ENCODE measurements at places on chromosomes 11 and 22.

DNA sequence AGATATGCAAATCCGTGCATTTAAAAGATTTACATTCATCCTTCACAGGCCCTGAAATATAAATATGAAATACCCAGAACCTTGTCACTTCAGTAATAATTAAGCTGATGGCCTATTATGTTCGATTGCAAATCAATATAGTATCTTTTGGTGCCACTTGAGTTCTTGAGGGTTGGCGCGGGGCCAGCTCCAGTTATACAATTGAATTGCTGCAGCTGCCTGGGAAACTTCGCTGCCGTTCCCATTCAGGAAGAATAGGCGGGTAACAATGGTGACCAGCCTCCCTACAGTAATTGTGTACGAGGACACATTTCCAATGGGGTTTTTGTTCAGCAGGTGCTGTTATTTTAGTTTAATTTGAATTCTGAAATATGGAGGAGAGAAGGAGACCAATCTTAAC lies 451.2 kb downstream of the INSC start:
- DNase-seq, result no peak

DNA sequence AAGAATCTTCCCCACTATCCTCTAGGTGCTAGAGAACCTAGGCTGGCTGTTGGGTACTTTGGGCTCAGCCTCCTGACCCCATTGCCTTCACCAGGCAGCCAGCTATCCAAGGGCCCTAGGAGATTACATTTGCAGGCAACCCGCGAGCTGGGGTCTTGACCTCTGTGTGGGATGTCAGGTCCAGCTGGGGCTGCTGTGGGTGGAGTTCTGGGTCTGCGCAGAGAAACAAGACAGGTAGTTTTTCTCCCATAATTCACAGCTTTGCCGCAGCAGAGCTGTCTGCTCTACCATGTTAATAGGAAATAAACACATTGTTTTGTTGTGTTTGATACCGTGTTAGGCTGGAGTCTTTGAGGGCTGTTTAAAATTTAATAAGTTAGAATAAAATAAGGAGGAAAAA lies 142.8 kb upstream of the PLET1 start:
- DNase-seq, result no peak

- no peak for DNase-seq
Observed at GRCh38 chr11:117790279-117790678, 6.7 kb downstream of the DSCAML1 start.

DNA sequence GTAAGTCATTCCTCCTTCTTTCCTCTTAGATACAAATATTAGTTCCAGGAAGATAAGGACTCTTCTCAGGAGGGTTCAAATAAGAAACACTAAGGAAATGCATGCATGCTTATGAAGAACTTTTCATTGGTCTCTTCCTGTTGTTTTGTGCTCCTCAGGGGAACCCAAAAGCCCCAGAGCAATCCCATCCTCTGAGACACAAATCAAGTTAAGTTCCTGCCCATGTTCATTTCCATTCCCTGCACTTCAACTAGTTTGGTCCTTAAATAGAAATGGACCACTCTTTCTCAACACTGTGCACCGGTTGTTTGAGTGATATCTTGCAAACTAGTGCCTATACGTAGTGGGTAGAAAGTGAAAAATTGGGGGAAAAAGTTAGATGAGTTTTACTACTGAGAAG lies at the start of gene OR10G4:
Gene OR10G4 (plus strand): TSS at position 301 of the 400 bp plus-strand sequence. CDS start 2,578 bp downstream, outside the sequence.
- DNase-seq, result no peak

- no peak for DNase-seq
Observed at GRCh38 chr11:39149214-39149613, 2310.2 kb downstream of the LRRC4C start.

- DNase-seq, result peak; percentile 26
Observed at GRCh38 chr11:33976495-33977199, 74.9 kb upstream of the CAPRIN1 start.

DNA sequence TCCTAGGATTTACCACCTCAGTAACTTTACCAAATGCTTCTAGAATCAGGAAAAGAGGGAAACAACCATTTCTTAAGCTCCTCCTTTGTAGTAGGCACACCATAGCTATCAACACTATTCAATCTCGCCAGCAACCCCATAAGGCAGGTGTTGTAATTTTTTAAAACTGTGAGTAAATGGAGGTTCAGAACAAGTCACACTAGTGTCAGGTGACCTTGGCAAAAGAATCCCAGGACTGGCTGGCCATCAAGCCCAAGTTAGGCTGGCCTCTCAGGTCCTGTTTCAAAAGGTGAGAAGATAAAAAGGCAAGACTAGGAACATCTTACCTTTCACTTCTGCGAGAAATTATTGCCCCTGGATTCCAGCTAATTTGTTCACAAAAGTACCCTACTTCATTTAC lies 713 bp downstream of the TOP3B start:
- DNase-seq, result no peak

- no peak for DNase-seq
Observed at GRCh38 chr11:35848616-35849015, 95.2 kb upstream of the LDLRAD3 start.

DNA sequence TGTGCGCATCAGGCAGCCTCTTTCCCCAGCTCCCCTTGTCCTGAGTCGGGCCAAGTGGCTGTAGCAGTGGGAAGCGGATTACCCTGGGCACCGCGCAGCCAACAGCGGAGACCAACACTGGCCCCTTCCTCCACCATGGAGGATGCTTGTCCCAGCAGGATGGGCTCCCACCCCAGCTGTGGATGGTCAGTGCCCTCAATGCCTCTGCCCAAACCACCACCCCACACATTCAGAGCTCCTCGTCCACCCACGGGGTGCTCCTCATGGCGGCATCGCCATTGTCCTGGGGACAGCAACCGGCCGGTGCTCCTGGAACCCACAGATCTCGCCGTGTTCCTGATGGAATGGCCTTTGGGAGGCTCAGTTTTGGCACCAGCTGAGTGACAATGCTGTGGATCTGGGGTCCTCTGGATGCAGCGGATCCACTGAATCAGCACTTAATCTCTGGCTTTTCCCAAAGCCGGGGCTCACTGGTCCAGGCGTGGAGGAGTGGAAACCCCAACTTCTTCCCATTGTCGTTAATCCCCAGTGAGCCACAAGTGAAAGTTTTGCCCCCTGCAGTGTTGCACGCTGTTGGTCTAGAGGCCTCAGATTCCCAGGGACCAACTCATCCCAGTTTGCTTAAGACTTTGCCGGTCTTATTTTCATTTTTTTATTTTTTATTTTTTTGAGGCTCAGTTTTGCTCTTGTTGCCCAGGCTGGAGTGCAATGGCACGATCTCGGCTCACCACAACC lies 4.1 kb upstream of the B4GALNT4 start:
- no peak for DNase-seq

GRCh38 chr11:72293910-72294615 lies 50.1 kb upstream of the PHOX2A start:
- no peak for DNase-seq

DNA sequence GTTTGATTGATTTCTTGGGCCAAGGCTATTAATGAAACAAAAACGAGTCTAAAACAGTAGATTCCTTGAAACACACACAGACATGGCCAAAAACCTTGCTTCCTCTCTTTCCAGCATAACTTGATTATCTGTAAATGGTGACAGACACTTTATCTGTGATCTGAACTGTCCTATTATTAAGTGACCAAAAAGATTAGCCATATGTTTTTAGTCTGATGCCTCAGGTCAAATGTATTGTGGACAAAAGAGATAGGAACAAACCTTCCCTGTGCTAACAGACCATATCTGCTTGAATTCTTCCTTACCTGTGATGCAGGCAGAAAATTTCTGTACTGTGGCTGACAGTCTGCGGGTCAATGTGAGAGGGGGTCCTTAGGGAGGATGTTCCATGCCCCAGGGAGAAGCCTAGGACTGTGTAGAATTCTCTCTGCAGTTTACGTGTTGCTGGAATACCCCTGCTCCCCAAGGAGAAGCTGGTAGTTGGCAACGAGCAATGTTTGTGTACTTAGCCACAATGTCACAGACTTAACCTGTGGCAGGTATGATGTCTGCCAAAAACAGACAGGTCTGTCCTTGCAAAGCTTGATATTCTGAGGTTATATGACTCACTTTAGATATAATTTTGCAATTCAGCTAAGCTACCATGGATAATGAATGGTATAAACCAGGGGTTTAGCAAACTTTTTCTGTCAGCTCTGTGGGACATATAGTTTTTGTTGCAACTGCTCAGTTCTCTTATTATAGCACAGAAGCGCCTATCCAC lies 31.2 kb downstream of the C11orf71 start:
- no peak for DNase-seq

GRCh38 chr11:120136356-120136755 lies 1.6 kb downstream of the TRIM29 start:
- peak; percentile 0 for DNase-seq

DNA sequence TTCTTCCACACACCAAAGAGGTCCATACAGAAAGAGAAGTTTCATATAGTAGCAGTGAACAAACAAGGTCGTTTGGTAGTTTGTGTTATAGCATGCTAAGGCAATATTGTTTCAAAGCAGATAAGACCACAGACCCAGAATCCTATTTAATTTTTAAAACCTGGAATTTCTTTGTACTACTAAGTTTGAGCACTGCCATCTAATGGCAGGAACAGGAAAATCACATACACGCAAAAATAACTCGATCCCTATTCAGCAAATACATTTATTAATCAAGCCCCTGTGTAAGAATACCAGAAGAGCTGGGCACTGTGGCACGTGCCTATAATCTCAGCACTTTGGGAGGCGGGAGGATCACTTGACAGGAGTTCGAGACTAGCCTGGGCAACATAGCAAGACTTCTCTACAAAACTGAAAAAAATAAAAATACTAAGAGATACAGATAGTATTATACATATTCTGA lies 2.9 kb upstream of the BTBD10 start:
- DNase-seq, result peak; percentile 66

DNA sequence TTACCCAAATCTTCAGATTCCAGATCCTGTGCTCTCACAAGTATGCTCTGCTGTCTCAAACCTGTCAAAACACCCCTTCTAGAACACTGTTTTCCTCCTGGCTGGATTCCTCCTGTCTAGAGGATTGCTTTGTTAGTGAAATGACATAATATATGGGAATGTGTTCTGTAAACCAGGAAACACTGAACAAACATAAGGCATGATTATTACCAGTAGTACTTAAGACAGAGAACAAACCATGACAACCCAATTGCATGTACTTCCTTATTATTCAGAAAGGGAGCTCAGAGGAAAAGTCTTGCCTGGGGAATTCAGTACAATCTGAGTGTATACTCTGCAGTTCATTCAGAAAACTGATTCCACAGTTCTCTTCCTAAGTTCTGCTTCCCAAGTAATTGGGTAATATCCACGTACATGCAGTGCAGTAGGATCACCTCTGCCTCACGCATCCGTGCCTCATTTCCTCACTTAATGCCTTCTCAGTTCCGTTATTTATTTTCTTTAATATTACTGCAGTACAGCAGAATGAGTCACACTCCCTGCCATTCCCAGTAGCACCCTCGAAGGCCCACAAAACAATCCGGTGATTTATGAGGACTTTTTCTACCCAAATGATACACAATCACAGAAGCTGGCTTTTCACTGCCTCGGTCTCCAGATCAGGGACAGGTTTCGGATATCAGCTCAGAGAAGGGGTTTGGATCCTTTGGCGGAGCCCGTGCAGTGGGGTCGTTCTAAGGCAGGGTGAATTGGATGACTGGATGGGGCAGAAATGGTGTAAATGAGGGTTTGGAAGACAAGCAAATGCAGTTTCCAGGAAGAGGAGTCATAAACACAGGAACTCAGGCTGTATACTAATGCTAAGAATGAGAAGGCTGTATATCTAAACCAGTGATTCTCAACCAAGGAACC lies 896.9 kb downstream of the KCNA4 start:
- peak; percentile 42 for DNase-seq

- no peak for DNase-seq
Observed at GRCh38 chr22:41314821-41315220, 13.5 kb downstream of the ZC3H7B start.

DNA sequence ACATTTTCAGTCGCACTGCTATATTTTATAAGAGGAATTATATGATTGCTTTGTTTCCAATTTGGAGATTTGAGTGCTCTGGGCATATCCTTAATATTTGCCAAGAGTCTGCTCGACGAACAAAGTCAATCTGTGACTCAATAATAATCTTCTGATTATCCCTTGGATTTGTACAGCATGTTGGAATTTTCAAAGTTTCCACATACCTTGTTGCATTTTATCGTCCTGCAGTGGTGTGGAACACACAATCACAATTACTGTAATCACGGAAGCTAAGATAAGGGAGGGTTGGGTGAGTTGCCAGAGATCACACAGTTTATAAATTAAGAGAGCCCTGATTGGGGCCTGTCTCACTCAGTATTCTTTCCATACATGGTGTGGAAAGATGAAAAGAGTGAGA lies 189.3 kb downstream of the GUCY1A2 start:
- DNase-seq, result no peak

- no peak for DNase-seq
Observed at GRCh38 chr11:47716692-47717091, 1.5 kb upstream of the AGBL2 start.

GRCh38 chr11:101453682-101454081 lies 130.1 kb downstream of the TRPC6 start:
- no peak for DNase-seq

- no peak for DNase-seq
Observed at GRCh38 chr22:43823911-43824665, 12.0 kb upstream of the EFCAB6 start.

GRCh38 chr11:125433454-125434121 lies 62.5 kb downstream of the FEZ1 start:
- DNase-seq, result peak; percentile 80

- no peak for DNase-seq
Observed at GRCh38 chr11:33722590-33723234, 13.5 kb downstream of the CD59 start.

DNA sequence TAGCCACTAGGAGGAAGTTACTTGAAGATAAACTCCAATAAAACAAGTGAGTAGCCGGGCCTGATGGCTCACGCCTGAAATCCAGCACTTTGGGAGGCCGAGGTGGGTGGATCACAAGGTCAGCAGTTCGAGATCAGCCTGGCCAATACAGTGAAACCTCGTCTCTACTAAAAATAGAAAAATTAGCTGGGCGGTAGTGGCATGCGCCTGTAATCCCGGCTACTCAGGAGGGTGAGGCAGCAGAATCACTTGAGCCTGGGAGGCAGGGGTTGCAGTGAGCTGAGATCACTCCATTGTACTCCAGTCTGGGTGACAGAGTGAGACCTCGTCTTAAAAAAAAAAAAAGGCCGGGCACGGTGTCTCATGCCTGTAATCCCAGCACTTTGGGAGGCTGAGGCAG lies 34.0 kb upstream of the CLPB start:
- no peak for DNase-seq
